Posterior vena cava (tissue), 2 donors: ENCODE measurements at places on chromosomes 12 and 14. TPM values are rescaled to one million over a fixed set of nuclear protein-coding genes. Genes with fewer than 3 reads are reported as not detected.

DNA sequence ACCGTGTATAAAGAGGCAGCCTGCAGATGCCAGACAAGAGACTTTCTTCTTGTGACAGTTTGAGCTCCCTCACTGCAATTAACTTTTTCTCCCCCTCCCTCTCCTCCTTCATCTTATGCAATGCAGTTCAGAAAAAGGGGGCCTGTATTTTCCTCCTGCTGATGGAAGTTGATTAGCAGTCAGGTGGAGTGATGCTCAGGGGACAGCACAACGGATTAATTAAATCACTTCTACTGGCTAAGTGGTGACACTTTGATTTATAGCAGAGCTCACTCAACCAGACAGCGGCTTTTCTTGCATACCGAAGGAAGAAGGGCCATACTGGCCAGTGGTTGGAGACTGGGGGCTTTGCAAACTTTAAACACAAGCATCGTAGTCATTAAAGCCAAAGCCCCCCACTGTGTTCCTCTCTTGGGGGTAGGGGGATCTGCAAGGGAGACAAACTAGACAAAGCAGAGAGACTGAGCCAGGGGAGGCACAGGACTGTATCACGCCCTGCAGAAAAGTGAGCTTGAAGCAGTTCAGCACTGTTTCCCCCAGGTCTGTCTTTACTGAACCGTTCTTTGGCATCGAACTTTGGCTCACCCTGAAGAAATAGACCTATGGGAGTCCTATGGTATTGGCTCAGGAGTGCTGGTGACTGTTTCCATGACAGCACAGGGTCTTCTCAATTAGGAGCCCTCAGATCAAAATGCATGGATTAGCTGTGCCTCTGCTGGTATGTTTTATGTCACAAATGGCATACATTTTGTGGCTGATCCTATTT is 47.7 kb downstream of the SPRING1 start:
- DNase-seq: no peak

DNA sequence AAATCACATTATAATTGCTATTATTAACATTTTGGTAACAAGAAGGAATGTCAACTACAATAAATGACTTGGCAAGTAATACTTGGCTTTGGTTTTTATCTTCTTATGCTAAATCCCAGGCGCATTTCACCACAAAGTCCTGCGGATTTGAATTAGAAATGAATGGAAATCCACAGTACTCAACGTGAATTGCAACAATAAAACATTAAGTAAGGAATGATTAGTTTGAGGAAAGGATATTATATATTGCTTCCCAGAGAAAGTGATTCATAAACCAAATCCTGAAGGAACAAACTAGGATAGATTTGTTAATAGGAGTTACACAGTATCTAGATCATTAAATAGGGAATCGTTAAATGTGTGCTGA is 1089.7 kb downstream of the TRHDE start:
- no peak for DNase-seq

DNA sequence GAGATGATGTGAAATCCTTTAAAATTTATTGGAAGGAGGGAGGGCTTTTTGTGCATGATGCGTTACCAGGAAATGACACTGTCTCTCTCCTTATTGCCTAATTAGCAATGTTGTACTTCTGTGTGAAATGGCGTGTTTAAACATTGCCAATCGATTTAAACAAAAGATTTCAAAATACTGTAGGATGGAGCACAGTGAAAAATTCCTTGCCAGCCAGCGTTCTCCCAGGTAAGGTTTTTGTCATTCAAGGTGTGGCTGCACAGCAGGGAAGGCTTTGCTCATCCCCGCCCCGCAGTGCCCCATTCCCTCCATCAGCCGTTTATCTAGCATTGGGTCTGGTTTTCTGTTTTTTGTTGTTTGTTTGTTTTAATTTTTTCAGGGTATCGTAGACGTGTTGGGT is 137.3 kb downstream of the CACNA1C start:
- no peak for DNase-seq

GRCh38 chr14:90774316-90774715 is 41.9 kb downstream of the TTC7B start:
- DNase-seq: no peak

- no peak for DNase-seq
Observed at GRCh38 chr12:49483619-49484018, 55.2 kb upstream of the KCNH3 start.

- peak; percentile 94 for DNase-seq
Observed at GRCh38 chr12:120110550-120111501, 5.7 kb downstream of the RAB35 start.

- DNase-seq: no peak
Observed at GRCh38 chr12:95641299-95641952, 90.2 kb upstream of the USP44 start.

DNA sequence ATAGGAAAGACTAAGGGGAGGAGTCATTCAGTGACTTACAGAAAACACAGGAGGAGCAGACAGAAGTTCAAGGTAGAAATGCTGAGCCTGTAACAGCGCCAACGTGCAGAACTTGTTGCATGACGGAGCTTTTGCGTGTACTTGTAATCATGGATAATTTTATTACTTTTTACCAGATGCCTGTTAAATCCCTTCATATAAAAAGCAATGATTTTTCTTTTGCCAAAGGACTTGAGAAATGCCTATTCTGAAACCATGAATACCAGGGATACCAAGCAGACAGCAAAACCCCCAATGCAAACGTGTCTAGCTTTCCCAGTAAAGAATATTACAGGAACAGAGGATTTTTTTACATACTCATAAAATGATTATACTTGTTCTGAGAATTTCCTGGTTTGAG is 163.6 kb upstream of the GSC start:
- no peak for DNase-seq

DNA sequence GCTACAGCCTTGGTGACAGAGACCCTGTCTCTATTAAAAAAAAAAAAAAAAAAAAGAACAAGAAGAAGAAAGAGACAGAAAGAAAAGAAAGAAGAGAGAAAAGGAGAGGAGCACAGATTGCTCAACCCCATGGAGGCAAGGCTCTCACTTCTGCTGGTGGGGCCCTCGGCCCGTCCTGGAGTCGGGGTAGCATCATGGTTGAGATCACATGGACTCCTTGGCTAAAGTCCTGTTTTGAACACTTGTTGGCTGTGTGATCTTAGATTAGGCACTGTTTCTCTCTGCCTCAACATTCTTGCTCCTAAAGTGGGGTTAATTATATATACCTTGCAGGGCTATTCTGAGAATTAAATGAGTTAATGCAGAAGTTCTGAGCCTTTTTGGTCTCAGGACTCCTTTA is 207.7 kb downstream of the CACNA1C start:
- DNase-seq: no peak

DNA sequence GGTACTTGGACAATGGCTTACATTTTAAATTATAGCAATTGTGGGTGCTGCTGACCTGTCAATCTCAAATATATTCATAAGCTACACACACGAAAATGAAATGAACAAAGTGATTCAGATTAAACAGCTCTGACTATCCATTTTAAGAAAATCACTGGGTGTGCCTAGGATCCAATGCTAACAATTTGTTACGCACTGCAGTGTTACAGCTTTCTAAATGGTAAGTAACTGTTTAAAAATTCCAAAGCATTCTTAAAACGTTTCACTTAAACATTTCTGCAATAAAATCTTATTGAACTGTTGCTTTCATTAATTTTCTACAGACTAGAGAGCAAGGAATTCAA is 18.9 kb downstream of the LMO3 start:
- DNase-seq: no peak

- DNase-seq: peak; percentile 86
Observed at GRCh38 chr14:73463411-73463810, 5.1 kb upstream of the NUMB start.

DNA sequence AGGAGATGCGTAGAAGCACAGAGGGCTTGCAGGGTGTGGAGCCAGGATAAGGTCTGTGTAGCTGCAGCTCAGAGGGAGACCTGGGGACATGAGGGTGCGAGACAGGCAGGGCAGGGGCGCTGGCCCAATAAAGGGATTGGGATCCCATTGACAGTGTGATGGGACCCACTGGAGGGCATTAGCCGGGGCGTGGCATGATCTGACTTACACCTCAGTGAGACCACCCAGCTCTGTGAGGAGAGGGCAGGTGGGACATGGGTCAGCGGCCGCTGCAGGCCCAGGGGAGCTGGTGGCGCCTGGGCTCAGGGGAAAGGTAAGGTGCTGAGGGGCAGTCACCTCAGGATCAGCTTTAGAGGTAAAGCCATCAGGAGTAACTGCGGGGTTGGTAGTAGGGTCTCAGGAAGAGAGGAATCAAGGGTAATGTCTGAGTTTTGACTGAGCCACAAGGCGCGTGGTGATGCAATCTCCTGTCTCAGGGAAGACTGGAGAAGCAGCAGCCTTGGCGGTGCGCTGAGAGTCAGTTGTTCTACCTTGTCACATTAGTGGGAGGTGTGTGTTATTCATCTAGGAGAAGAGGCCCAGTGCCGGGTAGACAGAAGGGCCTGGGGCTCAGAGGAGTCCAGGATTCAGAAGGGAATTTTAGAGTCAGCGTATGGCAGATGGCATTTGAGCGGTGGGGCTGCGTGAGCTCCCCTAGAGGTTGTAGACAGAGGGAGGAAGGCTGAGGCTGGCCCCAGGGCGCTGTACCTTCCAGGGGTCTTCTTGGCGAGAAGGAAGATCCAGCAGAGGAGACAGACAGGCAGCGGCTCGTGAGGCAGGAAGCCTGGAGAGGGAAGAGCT is 30.8 kb upstream of the BDKRB2 start:
- DNase-seq: peak; percentile 69

DNA sequence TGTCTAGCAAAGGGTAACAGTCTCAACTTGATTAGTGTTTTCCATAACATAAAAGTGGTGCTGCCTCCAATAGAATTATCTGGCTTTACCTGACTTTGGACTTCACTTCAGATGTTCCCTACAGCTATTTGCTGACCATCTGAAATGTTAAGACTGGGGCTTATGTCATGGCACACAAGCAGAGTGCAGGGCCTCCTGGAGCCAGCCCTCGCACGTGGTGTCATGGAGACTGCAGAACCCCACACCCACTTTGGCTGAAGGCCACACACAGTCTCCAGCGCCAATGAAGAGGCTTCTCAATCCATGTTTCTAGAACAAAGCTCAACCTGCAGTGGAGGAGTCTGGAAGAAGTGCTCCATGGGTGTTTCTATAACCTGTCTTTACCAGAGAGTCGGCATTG is 169.6 kb upstream of the FRMD6 start:
- DNase-seq: no peak

DNA sequence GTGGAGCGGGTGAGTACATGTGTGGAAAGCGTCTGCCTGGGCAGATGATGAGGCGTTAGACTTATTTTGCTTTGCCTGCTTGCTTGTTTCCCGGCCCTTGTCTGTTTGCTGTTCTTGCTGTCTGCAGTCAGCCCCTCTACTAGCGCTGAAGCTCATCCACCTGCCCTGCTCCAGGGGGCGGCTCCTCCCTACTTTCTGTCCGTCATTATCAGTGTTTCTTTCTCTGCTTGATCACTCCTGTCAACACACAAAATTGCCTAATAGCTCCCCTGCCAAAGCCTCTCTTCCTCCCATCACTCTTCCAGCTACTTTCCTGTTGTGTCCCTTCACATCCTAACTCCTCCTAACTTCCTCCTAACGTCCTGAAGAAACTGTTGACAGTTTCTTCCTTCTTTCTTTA is 34.9 kb upstream of the GALNT8 start:
- DNase-seq: no peak

GRCh38 chr12:1182069-1182468 is 191.0 kb downstream of the ERC1 start:
- DNase-seq: no peak

DNA sequence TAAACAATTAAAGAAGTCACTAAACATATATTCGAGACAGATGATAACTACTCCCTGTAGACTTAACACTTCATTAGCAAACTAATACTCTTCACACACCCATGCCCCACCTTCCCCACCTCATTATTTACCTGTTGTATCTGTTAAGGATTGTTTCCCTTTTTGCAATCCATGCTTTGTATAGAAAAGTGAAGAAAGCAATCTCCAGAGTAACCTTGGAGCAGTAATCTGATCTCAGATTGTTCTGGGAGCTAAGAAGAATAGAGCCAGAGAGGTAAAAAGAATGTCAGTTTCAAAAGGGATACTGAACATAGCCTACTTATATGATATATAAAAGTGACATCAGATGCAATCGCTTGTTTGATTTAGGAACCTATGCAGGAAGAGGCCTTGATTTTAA is 37.4 kb downstream of the PLEKHA5 start:
- no peak for DNase-seq

DNA sequence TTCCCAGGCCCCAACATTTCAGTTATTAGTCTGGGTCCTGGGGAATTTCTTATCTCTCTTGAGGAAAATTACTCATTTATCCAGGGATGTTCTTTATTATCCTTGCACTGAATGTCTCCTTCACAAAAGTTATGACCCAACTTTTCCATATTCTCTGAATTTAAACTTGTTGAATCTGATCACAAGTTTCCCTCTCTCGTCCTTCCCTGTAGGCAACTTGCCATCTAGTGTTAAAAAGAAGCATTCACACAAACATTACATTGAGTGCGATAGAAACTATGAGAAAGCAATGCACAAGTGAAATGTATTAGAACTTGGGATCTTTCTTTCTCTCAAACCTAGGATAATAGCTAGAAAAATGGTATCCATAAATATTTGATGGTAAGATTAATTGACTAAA is 608.4 kb downstream of the FSCB start:
- DNase-seq: no peak

- DNase-seq: no peak
Observed at GRCh38 chr12:82458101-82458500, 99.8 kb downstream of the METTL25 start.

The FAM222A gene
- total RNA-seq: 0.62 TPM

The C12orf54 gene
- total RNA-seq: not detected

The ESRRB gene
- 0.95 TPM for total RNA-seq

The PKP2 gene
- 3.6 TPM for total RNA-seq

The TOMM20L gene
- total RNA-seq: not detected

The AREL1 gene
- total RNA-seq: 25.7 TPM

The SPATA7 gene
- 9.4 TPM for total RNA-seq

The HELB gene
- total RNA-seq: 2.6 TPM

The LIMA1 gene
- total RNA-seq: 103 TPM

The TEX52 gene
- total RNA-seq: not detected
